Prostate gland (tissue), 2 donors: ENCODE measurements at places on chromosomes 2 and 18. TPM values are rescaled to one million over a fixed set of nuclear protein-coding genes. Genes with fewer than 3 reads are reported as not detected.

DNA sequence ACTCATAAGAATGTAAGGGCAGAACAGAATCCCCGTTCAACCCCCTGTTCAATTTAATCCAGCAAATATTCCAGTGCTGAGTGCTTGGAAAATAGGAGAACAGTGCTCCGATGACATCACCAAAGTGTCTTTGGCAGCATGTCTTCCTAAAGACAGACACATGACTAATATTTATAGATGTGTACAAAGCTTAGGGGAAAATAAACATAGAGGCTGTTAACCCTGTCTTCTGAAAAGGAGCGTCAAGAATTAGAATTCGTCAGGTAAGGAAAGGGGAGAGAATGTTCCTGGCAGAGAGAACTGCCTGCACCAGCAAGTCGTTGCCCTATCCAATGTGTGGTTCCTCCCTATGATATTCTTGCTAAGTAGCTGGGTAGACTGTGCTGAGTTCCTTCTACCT is 72.7 kb downstream of the PLB1 start:
- peak overlapping the region; percentile 31 for H3K27ac ChIP-seq
- peak; percentile 55 for DNase-seq
- H3K4me1 ChIP-seq: no peaks in the 10 kb centered on the region
- no peak overlapping the region for H3K4me3 ChIP-seq
- no peaks in the 10 kb centered on the region for H3K36me3 ChIP-seq
- no peaks in the 10 kb centered on the region for H3K27me3 ChIP-seq

DNA sequence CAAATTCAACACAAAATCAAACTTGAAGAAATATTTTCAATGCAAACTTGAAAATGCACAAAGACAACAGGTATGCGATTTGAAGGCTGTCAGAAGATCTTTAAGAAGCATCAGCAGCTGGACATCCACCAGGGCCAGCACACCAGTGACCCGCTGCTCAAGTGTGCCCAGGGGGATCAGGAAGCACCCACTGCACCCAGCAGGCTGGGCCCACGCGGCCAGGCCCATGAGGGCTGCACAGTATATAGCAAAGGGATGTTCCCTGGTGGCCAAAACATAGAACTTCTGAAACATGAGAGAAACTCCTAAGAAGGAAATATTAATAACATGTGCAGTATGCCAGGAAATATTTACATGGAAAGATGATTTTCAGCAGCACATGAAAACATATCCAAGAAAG is 25.0 kb downstream of the WDFY1 start:
- no peaks in the 10 kb centered on the region for H3K27me3 ChIP-seq
- no peak overlapping the region for H3K4me3 ChIP-seq

LYG2 gene
- total RNA-seq: not detected

- no peaks in the 10 kb centered on the region for H3K4me1 ChIP-seq
- H3K27ac ChIP-seq: no peak overlapping the region
- no peaks in the 10 kb centered on the region for H3K27me3 ChIP-seq
- no peaks in the 10 kb centered on the region for H3K36me3 ChIP-seq
- DNase-seq: no peak
Measured at GRCh38 chr2:107362993-107363392, 463.7 kb upstream of the RGPD4 start.

DNA sequence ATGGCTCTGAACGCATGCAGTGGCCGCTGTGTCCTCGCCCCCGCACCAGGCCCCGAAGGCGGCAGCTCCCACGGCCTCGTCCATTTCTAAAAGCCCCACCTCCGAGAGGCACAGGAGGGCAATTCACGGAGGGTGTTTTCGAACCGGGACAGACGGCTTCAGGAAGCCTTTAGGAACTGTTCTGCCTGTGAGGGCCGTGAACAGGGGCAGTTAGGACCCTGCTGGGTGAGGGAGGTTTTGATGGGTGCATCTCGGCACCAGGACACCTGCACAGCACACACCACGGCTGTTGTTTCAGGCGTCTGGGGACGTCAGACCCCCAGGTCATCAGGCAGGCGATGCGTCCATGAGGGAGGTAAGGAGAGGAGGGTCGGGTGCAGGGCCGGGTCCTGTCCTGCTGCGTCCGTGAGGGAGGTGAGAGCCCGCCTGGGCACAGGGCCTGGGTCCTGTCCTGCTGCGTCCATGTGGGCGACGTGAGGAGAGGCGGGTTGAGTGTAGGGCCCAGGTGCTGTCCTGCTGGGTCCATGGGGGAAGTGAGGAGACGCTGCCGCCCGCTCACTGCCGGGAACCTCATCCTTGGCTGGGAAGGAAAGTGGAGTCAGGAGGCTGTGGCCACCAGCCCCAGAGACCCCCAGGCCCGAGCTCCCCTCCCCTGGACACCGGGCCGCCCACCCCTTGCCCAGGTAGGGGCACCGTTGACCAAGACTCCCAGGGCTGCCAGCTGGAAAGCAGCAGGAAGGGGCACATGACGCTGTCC is 25.5 kb upstream of the KCNG2 start:
- no peaks in the 10 kb centered on the region for H3K27me3 ChIP-seq
- H3K36me3 ChIP-seq: no peaks in the 10 kb centered on the region
- no peak overlapping the region for H3K4me3 ChIP-seq
- H3K27ac ChIP-seq: no peak overlapping the region

ABCB11 gene
- not detected for total RNA-seq

SDC1 gene
- 167 TPM for total RNA-seq

DNA sequence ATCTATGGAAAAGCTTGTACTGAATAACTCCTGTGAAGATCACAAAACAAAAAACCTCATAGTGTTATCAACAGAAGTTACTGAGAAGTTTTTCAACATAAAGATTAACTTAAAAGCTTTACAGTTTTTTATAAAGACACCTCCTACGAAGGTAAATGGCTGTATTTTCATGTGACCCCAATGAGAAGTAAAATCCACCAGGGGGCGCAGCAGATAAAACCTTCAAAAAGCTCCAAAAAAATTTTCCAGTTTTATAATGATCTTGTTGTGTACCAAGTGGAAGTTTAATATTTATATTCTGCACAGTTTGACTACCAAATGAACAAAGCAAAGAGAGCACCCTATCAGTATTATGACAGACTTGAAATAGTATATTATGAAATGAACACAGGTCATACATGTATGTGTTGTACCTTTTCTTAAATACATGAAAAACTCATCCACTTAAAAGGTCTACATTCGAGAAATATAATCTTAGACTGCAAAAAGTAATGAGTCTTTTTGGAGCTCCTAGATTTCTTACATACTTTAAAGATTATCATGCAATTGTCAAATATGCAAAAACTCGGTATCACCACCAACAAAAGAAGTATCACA is 38.5 kb downstream of the PNO1 start:
- DNase-seq: peak; percentile 25
- H3K36me3 ChIP-seq: no peaks in the 10 kb centered on the region
- H3K27me3 ChIP-seq: no peaks in the 10 kb centered on the region
- no peaks in the 10 kb centered on the region for H3K4me1 ChIP-seq
- H3K4me3 ChIP-seq: no peak overlapping the region

SLC8A1 gene
- total RNA-seq: 28.2 TPM

IL18R1 gene
- total RNA-seq: 0.91 TPM

DNA sequence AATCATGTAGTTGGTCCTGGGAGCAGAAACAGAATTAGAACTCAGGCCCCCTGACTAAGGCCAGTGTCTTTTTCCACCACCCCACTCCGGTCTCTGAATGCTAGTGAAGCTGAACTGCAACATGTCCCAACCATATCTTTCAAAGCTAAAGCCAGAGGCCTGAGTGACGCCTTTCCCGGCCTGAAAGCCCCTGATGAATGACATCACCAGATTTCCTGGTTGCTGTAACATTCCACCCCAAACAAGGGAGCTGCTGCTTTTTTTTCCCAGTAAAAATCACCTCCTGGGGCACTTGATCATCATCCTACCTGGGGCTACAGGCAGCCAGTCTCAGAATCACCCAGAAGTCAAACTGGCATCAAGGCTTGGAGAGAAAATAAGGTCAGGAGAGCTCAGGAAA is 162.7 kb downstream of the ARL4C start:
- no peak for DNase-seq
- H3K4me3 ChIP-seq: no peak overlapping the region
- H3K27ac ChIP-seq: no peak overlapping the region
- H3K36me3 ChIP-seq: no peaks in the 10 kb centered on the region
- no peaks in the 10 kb centered on the region for H3K4me1 ChIP-seq

TMEM198 gene
- total RNA-seq: 5.7 TPM

DNA sequence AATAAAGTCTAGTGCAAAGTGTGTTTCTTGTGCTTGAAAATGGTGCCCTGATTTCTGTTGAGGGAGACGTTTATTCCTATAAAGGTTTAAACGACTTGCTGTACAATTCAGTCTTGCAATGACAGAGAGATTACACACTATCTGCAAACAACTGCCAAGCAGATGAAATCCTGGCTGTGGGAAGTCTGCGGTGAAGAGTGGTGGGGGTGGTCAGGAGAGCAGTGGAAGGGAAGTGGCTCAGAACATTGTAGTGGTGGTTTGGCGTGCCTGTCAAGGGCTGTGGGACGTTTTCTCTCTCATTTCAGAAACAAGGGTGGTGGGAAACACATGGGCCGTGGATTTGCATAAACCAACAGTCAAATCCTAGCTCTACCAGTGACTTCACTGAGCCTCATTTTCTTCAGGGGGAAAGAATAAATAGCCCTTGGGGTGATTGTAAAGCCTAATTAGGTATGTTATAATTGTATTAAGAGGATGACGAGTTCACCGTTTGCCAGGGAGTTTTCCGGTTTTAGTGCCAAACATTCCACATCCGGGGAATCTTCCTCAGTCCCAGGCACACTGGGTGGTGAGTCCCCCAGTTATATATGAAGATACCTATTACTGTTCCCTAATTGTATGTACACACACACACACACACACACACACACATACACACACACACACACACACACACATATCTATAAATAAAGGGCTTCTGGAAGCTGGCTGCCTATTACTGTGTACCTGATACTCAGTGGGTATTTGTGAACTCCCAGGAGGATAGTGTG is 115.0 kb downstream of the SPTBN1 start:
- H3K27me3 ChIP-seq: no peaks in the 10 kb centered on the region
- no peak overlapping the region for H3K4me3 ChIP-seq
- H3K27ac ChIP-seq: no peak overlapping the region
- no peaks in the 10 kb centered on the region for H3K36me3 ChIP-seq

DNA sequence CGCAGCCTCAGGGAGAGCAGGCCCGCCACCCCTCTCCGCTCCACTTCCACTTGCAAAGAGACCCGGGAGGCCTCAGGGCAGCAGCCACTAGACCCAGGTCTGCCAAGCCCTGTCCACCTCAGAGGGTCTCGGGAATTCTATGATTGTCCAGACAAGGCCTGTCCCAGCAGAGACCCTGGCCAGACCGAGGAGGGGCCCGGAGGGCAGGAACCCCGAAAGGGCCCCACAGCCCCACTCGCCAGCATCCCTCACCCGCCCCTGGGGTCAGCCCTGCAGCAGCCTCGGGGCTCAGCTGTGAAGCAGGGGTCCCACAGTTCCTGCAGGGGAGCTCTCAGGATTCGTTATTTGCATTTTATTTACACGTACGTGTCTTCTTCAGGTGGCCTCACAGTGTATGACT is 269.5 kb downstream of the EIPR1 start:
- no peaks in the 10 kb centered on the region for H3K36me3 ChIP-seq
- H3K4me3 ChIP-seq: no peak overlapping the region
- no peak overlapping the region for H3K27ac ChIP-seq
- no peaks in the 10 kb centered on the region for H3K4me1 ChIP-seq

DNA sequence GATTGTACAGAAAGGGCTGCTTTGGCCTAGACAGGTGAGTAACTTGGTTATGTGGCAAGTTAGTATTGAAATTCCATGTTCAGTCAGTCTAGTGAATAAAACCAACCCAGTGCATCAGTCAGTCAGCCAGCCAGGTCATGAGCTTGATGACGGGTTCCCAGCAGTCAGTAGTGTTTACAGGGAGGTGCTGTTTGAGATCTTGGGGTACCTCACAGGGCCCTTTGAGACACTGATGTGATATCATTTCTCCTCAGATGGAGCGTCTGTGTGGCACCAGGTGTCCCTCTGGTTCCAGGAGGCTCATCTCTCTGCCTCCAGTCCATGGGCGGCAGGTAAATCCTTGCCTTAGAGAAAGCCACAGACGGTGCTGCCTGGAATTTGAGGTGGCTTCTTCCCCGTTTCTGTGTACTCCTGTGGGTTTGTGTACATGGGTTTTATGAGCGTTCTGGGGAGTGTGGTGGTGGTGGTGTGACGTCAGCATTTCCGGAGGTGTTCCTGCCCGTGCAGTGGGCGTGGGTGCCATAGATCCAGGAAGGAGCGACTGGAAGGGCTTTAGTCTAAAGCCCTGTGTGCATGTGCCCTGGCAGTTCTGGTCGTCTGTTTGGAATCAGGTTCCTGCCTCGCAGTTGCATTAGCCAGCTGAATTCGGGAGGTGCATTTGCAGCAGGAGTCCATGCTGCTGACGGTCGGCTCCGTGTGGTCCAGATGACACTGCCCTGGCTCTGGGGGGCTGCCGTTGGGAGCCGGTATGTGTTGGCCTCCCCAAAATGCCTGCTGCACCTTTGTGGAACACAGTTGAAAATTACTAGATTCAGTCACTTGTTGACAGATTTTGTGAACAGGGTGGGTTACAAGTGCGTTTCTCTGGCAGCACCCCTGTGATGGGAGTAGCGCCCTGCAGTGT is 2.1 kb downstream of the CTDP1 start:
- H3K4me3 ChIP-seq: no peak overlapping the region
- DNase-seq: peak; percentile 61
- no peaks in the 10 kb centered on the region for H3K36me3 ChIP-seq
- H3K27ac ChIP-seq: peak overlapping the region; percentile 98
- H3K4me1 ChIP-seq: peaks cover 11% of the 10 kb centered on the region

GRCh38 chr2:174969091-174969734 is 36.0 kb downstream of the CHN1 start:
- no peak overlapping the region for H3K4me3 ChIP-seq
- no peak for DNase-seq
- H3K36me3 ChIP-seq: no peaks in the 10 kb centered on the region
- H3K4me1 ChIP-seq: no peaks in the 10 kb centered on the region

GRCh38 chr2:232623768-232624765 is 9.3 kb upstream of the EFHD1 start:
- H3K36me3 ChIP-seq: no peaks in the 10 kb centered on the region
- no peak overlapping the region for H3K27ac ChIP-seq
- H3K27me3 ChIP-seq: no peaks in the 10 kb centered on the region
- no peak for DNase-seq
- no peaks in the 10 kb centered on the region for H3K4me1 ChIP-seq

GRCh38 chr18:45222180-45222579 is 393.1 kb upstream of the SLC14A2 start:
- H3K36me3 ChIP-seq: no peaks in the 10 kb centered on the region
- no peak overlapping the region for H3K4me3 ChIP-seq
- H3K27me3 ChIP-seq: no peaks in the 10 kb centered on the region
- no peak overlapping the region for H3K27ac ChIP-seq

DNA sequence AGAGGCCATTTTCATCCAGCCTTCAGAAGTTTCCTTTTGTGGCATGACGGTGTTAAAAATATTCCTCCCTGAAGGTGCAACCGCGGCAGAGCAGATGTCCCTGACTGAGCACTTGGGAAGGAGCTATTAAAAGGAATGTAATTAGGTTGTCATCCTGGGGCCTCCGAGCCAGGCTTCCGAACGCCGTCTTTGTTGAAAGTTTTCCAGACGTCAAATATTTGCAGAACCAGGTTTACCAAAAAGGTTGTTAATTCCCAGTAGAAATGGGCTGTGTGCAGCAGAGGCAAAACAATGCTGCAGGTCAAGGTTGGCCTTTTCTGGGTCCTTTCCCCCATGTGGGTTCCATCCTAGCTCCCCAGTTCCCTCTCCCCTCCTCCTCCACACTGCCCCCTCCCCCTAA is 110.0 kb upstream of the STPG4 start:
- H3K36me3 ChIP-seq: no peaks in the 10 kb centered on the region
- no peaks in the 10 kb centered on the region for H3K27me3 ChIP-seq
- no peak overlapping the region for H3K27ac ChIP-seq
- H3K4me3 ChIP-seq: no peak overlapping the region
- DNase-seq: peak; percentile 10
